ENCODE measurements at places on chromosomes 6 and 20.
A peak's percentile ranks its signal among the peaks of the same experiment; 100 is the strongest.

DNA sequence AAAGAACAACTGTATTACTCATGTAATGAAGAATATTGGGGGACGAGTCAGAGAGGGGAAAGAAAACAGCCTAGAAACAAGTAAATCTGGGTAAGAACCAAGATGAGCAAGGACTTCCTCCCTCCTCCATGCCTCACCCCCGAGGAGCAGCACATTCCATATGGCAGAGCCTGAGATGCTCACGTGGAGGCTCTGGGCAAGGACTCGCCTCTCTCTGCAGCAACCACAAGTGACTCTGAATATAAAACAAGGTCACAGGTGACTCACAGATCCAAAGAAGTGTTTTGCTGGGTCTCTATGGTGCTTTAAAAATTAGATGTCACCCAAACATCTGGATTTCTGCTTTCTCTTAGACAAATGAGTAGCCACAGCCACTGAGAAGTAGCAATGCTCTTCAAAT, 453.0 kb upstream of the SULF2 start:
- DNase-seq = no peak

DNA sequence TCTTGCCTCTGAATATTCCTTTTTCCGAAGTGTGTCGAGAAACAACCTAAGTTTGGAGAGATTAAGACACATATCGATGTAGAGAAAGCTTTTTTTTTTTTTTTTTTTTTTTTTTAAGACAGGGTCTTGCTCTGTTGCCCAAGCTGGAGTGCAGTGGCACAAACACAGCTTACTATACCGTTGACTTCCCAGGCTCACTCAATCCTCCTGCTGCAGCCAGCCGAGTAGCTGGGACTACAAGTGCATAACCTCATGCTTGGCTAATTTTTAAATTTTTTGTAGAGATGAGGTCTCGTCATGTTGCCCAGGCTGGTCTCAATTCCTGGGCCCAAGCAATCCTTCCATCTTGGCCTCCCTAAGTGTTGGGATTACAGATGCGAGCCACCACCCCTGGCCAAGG, 21.4 kb downstream of the SLC17A5 start:
- no peak for DNase-seq

- DNase-seq = no peak
These were observed 33.0 kb downstream of the TBX18 start for GRCh38 chr6:84731401-84731800.

DNA sequence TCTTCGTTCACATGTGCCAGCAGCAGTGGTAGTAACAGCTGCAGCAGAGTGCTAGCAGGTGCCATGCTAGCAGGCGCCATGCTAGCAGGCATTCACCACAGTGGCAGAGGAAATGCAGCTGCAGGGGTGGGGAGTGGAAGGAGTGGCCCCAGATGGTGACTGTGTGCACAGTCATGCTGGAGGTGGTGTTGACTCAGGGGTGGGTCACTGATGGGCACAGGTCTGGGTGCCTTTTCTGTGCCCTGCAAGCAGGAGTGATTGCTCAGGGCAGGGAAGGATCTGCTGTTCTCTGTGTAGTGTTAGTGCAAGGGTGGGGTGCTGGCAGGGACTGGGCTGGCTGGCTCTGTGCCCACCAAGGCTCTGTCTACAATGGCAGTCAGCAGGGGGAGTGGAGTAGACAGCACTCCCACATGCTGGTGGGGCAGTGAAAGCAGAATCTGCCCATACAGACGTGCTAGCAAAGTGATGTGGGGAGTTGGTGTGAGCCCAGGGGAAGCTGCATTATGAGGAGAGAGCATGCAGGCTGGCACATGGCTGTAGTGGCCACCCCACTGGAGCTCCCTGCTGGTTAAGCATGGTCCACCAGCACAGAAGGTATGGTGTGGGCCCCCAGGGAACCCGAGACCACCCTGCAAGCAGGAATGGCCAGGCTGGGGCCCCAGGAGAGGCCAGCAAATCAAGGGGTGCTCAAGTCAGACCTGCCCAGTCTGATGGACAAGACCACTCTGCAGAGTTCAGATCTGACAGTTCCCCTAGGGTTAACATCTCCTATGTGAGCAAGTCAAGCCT, 11.4 kb upstream of the TSPYL4 start:
- no peak for DNase-seq

DNA sequence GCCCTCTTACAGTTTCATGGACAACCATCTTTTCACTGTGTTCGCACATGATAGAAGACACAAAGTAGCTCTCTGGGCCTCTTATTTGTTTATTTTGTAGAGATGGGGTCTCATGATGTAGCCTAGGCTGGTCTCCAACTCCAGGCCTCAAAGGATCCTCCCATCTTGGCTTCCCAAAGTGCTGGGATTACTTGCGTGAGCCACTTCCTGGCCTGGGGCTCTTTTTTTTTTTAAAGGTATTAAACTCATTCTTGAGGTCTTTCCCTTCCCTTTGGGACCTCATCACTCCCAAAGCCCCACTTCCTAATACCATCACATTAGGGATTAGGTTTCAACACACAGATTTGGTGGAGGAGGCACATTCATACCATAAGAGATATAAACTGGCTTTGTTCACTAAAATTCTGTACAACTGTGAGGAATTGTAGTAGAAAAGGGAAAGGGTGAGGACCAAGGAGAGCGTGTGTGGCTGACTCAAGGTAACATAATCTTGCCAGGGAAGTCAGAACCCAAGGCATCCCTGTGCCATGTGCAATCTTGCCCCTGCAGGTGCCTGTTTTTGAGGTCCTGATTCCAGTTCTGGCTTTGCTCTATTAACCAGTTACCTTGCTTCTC, 45.5 kb downstream of the EIF2S2 start:
- DNase-seq = no peak

- DNase-seq = no peak
These were observed 113.6 kb upstream of the DST start for GRCh38 chr6:56756219-56756789.

DNA sequence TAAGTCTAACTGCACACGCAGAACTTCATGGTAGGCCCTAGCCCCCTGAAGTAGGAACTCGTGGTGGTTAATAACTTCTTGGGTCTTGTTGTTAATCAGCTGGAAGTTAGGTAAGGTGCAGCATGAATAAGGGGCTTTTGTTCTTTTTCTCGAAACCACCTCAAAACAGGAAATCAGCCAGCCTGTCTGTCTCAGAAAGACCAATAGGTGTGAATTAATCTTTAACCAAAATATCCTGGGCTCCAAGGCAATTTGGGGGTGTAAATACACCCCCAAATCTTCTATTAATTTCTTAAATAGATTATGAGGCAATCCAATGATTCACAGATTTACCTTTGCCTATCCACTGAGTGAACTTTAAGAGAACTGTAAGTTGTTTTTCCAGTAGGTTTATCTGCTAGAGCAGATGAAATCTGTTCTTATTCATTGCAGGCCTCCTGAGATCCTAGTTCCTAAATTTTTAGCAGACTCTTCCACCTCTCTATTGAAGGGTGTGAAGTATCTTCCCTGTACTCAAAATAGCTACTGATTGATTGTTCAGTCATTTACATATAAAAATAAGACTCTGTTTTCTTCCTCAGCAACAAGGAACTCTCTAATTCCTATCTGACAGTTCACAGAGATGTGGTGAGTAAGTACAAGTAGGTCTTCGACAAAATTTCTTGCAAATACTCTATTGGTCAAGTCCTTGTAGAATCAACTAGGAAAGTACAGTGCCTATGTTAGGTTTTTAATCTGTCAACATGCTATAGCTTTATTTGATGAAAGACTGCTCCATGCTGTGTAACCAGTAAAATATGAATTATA, 427.1 kb upstream of the NOX3 start:
- no peak for DNase-seq

- DNase-seq = no peak
These were observed 164.1 kb upstream of the ECI2 start for GRCh38 chr6:4299476-4299875.

- DNase-seq = no peak
These were observed 176.7 kb downstream of the CLIC5 start for GRCh38 chr6:45838996-45839395.

DNA sequence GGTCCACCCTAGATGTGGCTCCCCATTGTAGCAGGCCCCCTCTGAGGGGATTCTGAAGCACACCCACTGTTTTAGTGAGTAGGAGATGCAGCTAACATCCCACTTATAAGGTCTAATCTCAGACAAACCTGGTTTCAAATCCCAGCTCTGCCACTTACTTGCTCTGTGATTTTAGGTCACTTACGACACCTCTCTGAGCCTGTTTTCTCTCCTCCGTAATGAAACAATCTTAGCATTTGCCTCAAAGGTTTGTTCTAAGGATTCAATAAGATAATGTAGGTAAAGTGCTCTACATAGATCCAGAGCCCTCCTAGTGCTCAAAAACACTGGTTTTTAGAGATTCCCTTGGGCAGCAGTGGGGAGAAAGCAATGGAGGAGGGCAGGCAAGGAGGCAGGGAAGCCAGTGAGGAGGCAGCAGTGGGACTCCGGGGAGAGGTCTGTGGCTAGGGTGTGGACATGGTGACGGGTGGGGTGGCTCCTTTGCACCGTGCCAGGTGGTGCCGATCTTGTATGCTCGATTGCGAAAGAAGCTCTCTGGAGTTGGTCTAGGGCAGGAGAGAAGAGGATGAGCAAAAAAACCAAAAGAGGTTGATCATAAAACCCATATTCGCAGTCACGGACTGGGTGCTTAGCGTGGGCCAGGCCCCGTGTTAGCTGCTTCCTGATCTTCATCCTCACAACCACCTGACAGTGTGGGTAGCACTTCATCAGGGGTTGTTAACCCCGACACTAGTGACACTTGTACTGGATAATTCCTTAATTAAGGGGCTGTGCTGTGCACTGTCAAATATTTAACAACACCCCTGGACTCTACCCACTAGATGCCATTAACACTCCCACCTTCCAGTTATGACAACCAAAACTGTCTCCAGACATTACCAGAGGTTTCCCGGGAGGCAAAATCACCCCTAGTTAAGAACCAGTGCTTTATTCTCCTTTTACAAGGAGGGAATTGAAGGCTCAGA, 16.8 kb upstream of the PTGIS start:
- no peak for DNase-seq

GRCh38 chr6:134317471-134318131, at the start of gene SGK1:
TSS of gene SGK1 (minus strand) at chr6:134318112. CDS start at chr6:134317460, 652 bp downstream.
- peak; percentile 86 for DNase-seq

DNA sequence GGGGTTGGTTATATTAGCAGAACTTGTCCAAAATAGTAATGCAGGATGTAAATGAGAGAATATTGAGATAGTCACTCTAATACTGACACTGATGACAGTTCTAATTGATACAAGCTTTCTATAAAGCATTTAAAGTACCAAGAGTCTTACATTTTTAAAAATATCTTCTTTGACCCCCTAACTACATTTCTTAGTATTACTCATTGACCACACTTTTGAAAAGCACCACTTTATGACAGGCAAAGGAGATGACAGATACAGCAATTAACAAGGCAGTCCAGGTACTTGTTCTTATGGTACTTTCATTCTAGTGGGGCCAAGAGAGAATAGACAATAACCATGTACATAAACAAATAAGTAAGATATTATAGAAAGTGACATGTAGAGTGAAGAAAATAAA, 139.4 kb upstream of the EYA4 start:
- DNase-seq = no peak

GRCh38 chr6:94217836-94218235, 798.5 kb upstream of the EPHA7 start:
- no peak for DNase-seq

DNA sequence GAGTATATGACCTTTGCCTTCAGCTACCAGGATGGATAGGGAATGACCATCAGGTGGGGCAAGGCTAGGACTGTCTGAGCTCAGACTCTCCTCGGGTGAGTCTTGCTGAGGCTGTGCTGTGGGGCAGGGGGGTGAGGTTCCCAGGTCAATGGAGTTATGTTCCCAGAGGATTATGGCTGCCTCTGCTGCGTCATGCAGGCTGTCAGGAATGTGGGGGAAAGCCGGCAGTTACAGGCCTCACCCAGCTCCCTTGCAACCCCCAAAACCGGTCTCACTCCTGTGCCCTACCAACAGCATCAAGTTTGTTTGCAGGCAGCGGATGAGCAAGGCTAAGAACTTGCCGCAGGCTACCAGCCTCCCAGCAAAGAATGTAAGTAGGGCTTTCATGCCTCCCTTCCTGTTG, 93.5 kb downstream of the ESR1 start:
- DNase-seq = no peak

DNA sequence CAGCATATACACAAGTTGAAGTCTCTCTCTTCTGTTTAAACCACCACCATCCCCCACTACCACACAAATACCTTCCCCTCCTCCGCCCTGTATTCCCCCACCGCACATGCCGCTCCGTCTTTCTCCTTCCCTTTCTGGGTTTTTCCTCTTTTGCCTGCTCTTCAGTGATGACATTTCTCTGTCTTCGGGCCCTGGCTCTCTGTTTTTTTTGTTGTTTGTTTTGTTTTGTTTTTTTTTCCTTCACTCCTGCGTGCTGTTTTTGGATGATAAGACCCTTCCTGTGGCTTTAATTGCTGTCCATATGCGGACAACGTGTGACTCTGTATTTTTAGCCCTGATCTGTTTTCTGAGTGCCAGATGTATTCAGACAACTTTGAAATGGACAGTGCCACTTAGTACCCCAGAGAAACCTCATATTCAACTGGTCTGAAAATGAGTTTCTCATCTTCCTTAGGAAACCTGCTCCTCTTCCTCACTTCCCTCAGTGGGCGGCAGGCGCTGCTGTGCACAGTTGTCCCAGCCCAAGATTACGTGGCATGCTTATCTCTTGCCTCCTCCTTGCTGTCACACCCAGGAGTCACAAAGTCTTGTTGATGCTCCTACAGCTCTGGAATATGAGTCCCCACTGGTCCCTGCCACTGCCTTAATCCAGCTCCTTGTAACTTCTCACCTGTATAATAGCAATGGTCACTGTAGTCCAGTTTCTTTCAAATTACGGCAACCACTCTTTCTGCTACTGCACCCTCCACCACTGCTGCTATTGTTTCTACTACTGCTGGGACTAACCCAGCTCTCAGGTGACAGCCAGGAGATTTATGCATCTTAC, 8.2 kb downstream of the PPP1R14C start:
- DNase-seq = no peak

GRCh38 chr6:168223150-168223549, 96.4 kb downstream of the DACT2 start:
- no peak for DNase-seq

GRCh38 chr6:158170656-158171081, 2.5 kb downstream of the GTF2H5 start:
- no peak for DNase-seq

- no peak for DNase-seq
These were observed 52.4 kb downstream of the MAP3K7 start for GRCh38 chr6:90534337-90535025.

DNA sequence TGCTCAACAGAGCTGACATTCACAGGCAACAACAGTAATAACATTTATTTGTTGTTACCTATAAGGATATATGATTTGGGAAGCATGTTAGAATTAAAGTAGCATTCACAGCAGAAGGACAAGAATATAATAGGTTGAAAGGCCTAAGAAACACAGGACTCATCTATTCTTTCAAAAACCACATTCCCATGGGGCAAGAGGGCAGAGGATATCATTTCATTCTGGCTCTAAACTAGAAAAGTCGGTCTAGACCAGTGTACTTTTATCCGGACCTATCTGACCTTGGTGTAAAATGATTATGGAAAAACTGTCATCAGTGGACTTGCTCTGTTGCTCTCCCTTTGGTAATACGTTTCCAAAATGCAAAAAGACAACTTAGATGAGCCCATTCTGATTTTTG, 914.7 kb upstream of the CITED2 start:
- DNase-seq = no peak

- no peak for DNase-seq
These were observed 511.4 kb downstream of the DHX35 start for GRCh38 chr20:39473536-39473935.
